ENCODE measurements at places on chromosomes 3 and 15. TPM values are rescaled to one million over a fixed set of nuclear protein-coding genes. Genes with fewer than 3 reads are reported as not detected.

Gene FES
- 0.32 TPM for total RNA-seq

- H3K27me3 ChIP-seq: no peaks in the 10 kb centered on the region
- peak overlapping the region; percentile 58 for H3K27ac ChIP-seq
- peaks cover 40% of the 10 kb centered on the region for H3K36me3 ChIP-seq
- no peak overlapping the region for H3K4me3 ChIP-seq
Observed at GRCh38 chr3:172118019-172118418, 78.6 kb downstream of the FNDC3B start.

Gene PAK6
- 9.3 TPM for total RNA-seq

- H3K36me3 ChIP-seq: no peaks in the 10 kb centered on the region
- H3K27ac ChIP-seq: no peak overlapping the region
- no peak overlapping the region for H3K4me3 ChIP-seq
- no peaks in the 10 kb centered on the region for H3K27me3 ChIP-seq
- H3K4me1 ChIP-seq: no peaks in the 10 kb centered on the region
- no peak for DNase-seq
Observed at GRCh38 chr3:43915546-43915945, 224.8 kb downstream of the ABHD5 start.

Gene THOC7
- total RNA-seq: 117 TPM

- H3K36me3 ChIP-seq: no peaks in the 10 kb centered on the region
- peak; percentile 89 for DNase-seq
- no peaks in the 10 kb centered on the region for H3K27me3 ChIP-seq
- peaks cover 40% of the 10 kb centered on the region for H3K4me1 ChIP-seq
- peak overlapping the region; percentile 74 for H3K27ac ChIP-seq
Observed at GRCh38 chr3:141482245-141482922, 4.4 kb upstream of the RASA2 start.
